ENCODE measurements at places on chromosomes 5 and 9. TPM values are rescaled to one million over a fixed set of nuclear protein-coding genes. Genes with fewer than 3 reads are reported as not detected.

DNA sequence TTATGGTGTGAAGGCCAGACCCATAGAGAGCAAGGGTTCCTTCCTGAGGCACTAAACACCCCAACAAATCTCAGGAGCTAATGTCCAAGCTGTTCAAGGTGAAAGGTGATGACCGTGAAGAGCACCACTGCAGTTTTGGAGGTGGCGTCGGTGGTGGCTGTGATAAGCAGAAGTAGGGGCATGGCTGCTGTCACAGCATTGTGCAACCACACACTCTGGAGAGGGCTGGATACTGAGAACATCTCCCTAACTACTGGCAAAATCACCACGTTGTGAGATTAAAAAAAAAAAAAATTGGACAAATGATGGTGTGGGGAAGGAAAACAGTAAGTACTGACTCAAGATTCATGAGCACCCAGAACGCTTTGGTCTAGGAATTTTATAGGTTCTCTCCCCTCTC is 156.5 kb downstream of the PJA2 start:
- DNase-seq: no peak

Gene MRPL36
- polyA plus RNA-seq: 89.2 TPM

Gene SLC6A19
- polyA plus RNA-seq: not detected

Gene GMCL2
- not detected for polyA plus RNA-seq

- no peak for DNase-seq
These were observed 27.3 kb downstream of the NR6A1 start for GRCh38 chr9:124743686-124744348.

GRCh38 chr5:16350816-16351215 is 114.8 kb downstream of the ZNF622 start:
- DNase-seq: no peak

Gene PTGR1
- polyA plus RNA-seq: 70.3 TPM

DNA sequence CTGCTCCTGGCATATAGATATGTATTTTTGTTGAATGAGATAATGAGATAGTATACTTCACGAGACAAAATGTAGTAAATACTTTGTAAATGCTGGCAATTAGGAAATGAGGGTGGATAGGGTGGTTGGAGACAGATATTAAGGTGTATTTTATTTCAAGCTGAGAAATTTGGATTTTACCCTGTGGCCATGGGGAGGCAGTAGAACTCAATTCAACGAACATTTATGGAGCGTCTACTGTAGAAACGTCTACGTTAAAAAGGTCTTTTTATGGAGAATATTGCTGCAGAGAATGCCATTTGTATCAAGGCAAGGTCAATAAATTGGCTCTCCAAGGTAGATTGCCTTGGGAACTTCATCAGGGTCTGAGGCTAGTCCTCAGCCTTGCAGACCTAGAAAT is 21.5 kb upstream of the RALGPS1 start:
- DNase-seq: no peak
